ENCODE measurements at places on chromosomes 7 and 10.

DNA sequence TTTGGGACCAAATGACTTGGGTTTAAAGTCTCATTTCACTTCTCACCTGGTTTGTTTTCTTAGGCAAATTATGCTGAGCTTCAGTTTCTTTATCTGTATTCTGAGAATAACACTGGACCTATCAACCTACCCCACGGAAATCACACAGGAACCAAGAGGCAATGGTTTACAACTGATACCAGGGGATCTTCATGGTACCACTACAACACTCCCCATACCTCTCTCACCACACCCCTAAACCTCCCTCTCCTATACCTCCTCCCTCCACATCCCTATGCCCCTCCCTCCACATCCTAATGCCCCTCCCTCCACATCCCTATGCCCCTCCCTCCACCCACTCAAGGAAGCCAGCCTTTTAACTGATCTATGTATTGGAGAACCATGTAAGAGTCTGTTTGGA lies 9.9 kb downstream of the FAM204A start:
- DNase-seq = no peak

DNA sequence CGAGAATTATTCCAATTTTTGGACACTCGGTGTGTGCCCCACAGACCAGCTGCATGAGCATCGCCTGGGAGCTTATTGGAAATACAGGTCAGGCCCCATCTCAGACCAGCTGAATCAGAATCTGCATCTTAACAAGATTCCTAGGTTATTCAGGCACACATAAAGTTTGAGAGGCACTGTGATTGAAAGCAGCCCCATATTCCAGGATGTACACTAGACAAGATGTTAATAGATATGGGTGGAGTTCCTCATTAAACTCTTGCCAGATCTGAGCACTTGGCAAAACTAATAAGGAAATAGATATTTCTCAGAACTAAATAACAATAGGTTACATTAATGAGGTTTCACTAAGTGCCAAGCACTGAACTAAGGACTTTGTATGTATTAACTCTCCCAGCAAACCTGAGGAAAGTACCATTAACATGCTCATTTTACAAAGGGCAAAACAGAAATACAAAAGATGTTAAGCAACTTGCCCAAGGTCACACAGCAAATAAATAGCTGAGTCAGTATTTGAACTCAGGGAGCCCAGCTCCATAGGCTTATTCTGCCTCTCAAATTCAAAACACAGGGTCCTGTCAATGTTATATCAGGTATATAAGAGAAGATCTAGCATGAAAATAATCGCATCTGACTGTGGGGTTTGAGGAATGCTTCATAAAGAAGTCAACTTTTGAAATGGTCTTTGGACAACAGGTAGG lies 29.9 kb downstream of the PPP1R3C start:
- DNase-seq = no peak

DNA sequence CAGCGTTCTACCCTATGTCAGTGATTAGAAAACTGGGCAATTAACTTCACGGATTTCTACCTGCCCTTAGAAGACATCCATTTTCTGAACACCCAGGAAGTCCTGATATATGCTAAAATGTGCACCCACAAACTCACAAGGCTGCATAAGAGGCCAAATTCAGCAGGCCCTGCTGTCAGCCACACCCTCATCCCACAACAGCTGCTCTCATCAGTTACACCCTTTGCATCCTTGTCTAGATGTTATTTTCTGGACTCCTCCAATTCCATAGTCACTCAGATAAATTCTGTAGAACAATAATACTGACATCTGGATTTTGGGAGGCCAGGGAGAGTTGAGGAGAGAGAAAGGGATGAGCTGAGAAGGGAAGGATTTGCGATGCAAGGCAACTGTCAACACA lies 208.9 kb downstream of the TAX1BP1 start:
- no peak for DNase-seq

DNA sequence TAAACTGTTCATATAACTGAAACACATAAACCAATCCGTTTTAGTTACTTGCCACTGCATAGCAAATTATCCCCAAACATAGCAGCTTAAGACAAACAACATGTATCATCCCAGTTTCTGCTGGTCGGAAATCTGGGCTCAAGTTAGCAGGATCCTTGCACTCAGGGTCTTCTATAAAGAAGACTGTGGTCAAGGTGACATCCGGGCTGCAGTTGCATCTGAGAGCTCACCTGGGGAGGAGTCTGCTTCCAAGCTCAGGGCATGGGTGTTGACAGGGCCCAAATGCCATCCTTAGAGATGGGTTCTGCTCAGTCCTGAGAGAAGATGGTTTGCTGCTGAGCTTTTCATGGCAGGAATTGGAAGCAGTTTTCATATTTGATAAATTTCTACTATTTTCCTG lies 431.2 kb downstream of the PAXIP1 start:
- no peak for DNase-seq

DNA sequence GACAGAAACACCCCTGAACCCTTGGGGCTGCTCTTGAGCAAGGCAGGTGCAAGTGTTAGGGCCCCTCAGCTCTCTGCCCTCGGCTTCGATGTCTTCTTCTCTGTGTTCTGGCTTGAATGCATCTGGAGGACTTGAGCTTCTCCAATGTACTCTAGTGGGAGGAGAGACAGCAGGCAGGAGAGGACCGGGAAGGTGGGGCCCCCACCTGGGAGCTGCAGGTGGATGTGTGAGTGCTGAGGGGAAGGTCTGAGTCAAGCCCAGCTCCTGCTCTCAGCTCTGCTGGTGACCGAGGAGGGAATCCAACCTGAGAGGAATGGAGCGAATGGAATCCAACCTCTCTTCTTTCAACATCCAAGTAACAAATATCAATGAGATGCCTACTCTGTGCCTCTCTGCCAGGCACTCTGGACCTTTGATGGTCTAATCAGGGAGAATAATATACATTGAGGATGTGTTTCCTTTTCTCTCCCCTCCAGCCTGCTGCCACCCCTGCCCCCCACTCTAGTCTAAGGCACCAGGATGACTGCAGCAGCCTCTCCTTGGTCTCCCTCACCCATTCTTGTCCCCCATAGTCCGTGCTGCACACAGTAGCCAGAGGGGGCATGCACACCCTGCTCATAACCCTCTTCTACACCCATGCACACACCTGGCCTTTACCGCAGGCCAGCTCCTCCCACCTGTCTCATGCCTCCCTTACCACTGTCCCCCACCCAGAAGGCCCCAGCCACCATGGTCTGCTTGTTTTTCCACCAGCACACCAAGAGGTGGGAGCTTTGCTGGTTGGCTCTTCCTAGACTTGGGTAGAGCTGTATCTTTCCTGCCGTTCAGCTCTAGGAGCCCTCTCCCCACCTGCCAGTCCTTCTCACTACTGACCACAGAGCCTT lies 13.6 kb downstream of the TBATA start:
- DNase-seq = no peak

- no peak for DNase-seq
Measured at GRCh38 chr10:124071141-124071540, 22.3 kb downstream of the CHST15 start.

DNA sequence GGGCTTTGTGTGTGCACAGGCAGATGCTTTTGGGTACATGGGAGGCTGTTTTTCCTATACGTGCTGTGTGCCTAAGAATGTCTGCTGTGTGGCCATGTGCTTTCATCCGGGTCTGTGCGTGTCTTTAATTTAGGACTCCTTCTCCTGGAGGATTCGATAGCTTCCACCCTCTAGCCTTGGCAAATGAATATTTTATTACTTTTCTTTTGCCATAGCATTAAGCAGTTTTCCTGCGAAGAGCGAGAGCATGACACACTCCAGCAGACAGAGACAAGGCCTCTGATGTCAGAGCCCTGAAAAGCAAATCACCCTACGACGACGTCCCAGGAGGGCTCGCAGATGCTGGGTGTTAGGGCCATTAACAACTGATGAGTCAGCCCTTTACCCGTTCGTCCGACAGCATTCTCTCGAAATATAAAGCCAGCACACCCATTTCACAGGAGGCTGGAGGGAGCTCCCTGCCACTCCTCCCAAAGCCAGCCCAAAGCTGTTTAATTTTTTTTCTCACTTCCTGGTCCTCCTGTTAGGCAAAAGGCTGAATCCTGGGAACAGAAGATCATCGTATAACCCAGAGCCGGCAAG lies 311.3 kb upstream of the ZMIZ1 start:
- DNase-seq = no peak

DNA sequence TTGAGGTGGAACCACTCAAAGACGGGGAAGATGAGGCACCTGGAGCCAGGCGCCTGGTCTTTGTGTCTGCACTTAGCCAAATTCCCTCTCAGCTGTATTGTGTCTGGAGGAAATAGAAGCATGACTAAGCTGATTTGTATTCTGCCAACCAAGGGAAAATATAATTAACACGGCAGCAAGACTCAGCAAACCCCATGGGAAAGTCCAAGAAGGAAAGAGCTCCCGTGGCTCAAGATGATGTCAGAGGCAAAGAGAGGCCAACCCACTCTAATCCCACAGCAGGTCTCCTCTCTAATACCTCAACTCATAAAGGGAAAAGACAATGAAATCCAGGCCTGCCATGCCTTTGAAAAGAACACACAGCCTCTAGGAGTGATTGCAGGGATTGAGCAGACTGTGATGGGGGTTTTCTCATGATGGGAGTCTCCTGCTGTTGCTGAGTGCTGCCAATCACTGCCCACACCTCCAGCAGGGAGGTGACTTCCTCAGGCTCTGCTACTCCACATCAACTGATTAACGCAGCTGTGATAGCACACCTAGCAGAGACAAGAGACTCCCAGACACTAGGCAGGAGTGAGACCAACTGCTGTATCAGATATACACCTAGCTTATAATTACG lies 255.5 kb upstream of the C7orf33 start:
- DNase-seq = no peak

GRCh38 chr7:77783111-77783510 lies 15.1 kb downstream of the TMEM60 start:
- no peak for DNase-seq

DNA sequence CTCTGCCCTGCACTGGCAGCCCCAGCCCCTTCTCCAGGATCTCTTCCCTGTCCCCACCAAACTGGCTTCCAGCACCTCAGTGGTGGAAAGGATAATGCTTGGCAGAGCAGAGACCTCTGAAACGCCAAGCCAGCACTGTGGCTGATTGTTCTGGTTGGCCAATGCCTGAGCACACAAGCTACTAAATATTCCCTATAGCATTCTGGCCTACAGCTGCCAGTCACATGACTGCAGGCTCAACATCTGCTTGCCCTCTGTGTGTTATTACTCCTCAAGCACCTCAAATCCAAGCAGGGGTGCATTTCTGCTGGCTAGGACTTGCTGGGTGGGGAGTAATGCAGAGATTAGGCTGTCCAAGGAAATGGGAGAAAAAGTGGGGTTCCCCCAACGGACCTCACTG lies 6.1 kb downstream of the TBATA start:
- DNase-seq = no peak

DNA sequence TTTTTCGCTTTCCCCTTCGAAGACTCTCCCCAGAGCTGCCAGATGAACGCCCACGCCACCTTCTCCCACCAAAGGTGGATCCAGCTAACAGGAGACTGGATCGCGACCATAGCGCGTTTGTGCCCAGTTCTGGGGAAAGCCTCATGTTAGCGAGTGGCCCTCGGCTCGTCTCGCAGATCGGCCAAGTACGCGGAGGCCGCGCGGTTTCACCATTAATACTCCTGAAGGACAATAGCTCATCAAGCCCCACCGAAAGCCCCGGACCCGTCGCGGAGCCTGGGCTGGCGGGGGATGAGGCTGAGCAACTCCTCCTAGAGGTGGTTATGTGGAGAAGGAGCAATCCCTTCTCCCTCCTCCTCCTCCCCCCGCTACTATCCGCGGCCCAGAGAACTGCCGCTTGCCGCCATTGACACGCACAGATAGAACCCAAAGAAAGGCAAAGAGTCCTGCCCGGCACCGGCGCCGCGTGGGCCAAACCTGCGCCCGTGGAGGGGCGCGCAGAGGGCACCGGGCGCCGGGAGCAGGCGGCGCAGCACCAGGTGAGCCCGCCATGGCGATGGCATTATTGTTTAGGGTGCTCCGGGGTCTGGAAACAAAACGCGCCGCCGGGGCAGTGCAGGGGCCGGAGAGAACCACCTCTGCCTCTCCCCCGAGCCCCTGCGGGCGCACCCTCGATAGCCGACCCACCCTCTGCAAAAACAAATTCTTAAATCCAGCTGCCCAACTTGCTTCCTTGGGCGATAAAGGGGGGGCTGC lies at the start of gene MACROH2A2:
TSS of gene MACROH2A2 (plus strand) at position 385 of the 756 bp plus-strand sequence. CDS start 22,813 bp downstream, outside the sequence.
- DNase-seq = peak; percentile 50

GRCh38 chr10:86840498-86840897 lies 84.1 kb downstream of the BMPR1A start:
- no peak for DNase-seq

GRCh38 chr10:30818854-30819253 lies 189.3 kb upstream of the LYZL2 start:
- no peak for DNase-seq

DNA sequence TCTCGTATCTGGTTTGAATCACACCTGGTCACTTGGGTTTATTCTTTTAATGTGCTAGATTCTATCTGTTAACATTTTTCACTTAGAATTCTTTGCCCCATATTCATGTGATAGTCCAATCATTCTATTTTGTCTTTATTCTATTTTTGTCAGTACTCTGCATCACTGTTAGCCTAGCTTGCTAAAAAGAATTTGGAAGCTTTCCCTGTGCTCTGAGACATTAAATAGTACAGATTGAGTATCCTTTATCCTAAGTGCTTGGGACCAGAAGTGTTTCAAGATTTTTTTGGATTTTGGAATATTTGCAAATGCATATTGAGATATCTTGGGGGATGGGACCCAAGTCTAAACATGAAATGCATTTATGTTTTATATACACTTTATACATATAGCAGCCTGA lies 51.0 kb downstream of the RALA start:
- DNase-seq = no peak

GRCh38 chr7:88140947-88141346 lies 78.9 kb downstream of the SRI start:
- DNase-seq = no peak

DNA sequence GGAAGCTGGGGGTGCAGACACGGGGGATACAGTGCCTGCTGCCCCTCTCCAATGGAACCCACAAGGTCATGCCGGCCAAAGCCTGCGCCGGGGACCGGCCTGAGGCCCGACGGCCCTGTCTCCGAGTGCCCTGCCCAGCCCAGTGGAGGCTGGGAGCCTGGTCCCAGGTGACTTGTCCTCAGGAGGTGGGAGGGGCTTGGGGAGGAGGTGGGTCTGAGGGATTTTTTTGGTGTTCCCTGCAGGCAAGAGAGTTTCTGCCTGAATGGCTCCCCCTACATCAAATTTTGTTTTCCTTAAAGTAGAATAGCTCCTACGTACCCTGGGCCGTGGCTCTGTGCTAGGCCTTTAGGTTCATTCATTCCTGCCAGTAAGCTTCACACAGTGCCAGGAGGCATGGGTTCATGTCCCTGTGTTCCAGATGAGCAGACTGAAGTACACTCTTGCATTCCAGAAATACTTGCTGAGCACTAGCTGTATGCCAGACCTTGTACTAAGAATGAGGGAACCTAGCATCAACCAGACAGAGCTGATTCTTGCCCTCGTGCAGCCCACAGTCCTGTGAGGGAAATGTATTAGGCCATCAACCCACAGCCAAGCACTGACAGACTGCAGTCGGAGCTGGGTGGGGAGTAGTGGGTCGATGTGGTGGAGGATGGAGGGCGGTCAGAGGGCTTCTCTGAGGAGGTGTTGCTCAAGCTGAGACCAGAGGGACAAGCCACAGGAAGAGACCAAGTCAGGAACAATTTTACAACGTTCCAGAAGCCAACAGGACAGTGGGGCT lies 31.1 kb downstream of the TBATA start:
- DNase-seq = peak; percentile 26

- no peak for DNase-seq
Measured at GRCh38 chr7:95766657-95767056, 5.7 kb upstream of the DYNC1I1 start.

Measured in hepatic stellate cell (primary cell).